SW 1271 (cell line): ENCODE measurements at places on chromosomes 6 and 20.

GRCh38 chr20:8388141-8388540 is 256.1 kb downstream of the PLCB1 start:
- DNase-seq, result no peak

GRCh38 chr6:14243597-14243996 is 126.0 kb downstream of the CD83 start:
- no peak for DNase-seq

GRCh38 chr6:122078481-122078880 is 321.0 kb upstream of the HSF2 start:
- DNase-seq, result no peak

DNA sequence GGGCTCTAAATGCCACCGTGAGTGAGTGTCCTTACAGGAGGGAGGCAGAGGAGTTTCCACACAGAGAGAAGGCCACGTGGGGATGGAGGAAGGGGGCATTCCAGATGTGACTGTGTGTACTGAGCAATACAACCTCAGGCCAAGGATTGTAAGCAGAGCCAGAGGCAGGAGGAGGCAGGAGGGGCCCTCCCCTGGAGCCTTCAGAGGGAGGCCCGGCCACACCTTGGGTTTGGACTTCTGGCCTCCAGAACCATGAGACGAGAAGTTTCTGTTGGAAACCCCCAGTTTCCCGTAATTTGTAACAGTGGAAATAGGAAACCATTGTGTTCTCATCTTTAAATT is 9.3 kb upstream of the KIF25 start:
- no peak for DNase-seq

DNA sequence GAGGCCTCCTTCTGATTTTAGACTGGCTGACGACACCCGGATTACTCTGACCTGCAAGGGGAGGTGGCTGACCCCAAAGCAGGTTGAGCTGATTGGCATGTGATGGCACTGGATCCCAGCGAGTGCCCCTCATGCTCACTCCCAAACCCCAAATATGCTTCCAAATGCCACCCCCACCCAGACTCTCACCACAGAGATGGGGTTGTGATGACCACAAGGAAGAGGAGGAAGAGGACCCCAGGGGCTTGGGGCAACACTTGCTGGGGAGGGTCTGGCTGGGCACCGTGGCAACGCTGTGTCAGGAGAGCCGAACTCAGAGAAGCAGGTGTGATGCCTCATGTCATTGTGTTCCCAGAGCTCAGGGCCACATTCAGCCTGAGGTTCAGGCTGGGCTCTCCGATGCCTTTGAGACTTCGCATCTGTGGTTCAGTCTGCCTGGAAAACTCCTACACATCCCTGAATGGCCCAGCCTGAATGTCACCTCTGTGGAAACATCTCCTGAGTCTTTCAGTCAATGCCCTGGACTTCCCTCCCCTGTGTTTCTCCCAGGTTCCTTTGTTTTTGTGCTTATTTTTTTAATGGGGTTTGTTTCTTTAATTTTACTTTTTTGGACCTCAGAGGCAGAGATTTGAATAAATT is 169.1 kb upstream of the PMEPA1 start:
- no peak for DNase-seq

DNA sequence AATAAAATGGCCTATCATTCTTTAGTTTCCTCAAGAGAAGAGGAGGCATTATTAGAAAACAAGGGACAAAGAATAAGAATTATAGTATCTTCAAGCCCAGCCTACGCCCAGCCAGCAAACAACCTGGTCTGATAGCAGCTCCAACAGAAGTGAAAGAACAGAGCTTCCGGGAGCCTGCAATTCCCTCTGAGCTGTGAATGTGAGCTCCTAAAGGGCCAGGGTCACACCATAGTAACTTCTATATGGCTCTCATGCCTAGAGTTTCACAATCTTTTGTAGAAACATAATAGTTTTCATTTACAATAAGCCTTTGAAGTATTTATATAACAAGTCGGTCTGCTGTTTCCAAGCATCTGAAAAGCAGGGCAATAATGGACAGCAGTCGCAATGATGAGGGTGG is 116.5 kb downstream of the SMLR1 start:
- no peak for DNase-seq

- no peak for DNase-seq
Observed at GRCh38 chr6:19424853-19425252, 412.3 kb upstream of the ID4 start.

DNA sequence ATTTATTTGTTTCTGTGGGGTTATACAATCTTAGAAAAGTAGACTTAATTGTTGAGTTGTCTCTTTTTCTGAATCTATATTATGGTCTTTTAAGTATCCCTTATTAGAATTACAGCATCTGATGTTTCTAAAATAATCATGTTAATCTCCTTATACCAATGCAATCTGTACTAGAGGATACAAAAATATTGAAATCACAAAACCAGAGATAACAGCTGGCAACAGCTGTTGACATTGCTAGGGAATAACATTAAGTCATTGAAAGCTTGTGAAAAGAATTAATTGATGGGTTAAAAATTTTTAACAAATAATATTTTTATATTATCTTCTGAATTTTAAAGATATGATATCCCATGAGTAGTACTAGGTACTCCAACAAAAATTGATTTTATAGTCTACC is 162.6 kb downstream of the COL19A1 start:
- DNase-seq, result no peak

- no peak for DNase-seq
Observed at GRCh38 chr20:38193586-38194105, 28.6 kb upstream of the TGM2 start.

DNA sequence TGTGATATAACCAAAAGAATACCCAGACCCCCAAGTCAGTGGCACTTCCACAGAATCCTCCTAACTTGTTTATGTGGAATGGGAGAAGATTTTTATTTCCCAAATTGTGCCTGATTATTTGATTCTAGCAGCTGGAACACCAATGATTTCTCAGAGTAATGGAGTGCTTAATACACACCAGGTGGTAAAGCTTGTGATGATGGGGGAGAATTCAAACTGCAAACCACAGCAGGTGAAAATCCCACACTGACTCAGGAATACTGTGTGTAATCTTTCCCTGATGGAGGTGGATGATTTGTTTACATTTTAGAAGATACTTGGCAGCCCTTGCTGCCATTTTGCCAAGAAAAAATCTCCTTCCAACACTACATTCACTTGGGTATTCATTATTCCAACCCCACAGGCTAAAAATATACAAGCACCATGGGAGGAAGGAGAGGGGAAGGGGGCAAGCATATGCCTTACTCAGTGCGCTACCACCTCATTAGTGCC is 212.7 kb upstream of the PLN start:
- DNase-seq, result no peak

GRCh38 chr6:31228476-31228875 is 43.4 kb downstream of the HLA-C start:
- no peak for DNase-seq
